ENCODE measurements at places on chromosomes 7 and 10.

GRCh38 chr7:77529279-77529678, 7.8 kb upstream of the PTPN12 start:
- DNase-seq: no peak

GRCh38 chr10:63155388-63156020, 22.4 kb downstream of the NRBF2 start:
- no peak for DNase-seq

- no peak for DNase-seq
Measured at GRCh38 chr7:50962281-50962883, 179.7 kb upstream of the GRB10 start.

DNA sequence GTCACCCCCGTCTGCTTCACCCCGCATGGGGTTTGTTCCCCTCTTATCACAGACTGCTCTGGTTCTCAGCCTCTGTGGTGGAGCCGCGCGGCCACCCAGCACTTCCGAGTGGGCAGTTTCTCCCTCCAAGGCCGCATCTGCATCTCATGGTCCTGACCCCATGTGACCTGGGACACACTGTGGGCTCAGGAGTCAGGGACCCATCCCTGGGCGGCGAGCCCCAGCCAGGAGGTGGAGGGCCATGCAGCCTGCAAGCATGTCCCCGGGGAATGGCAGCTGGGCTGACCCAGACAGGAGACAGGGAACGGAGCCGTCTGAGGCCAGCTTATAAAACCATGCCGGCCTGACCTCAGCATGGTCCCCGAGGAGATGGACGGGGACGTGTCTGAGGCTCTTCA, 25.2 kb upstream of the TTYH3 start:
- DNase-seq: no peak

- DNase-seq: no peak
Measured at GRCh38 chr10:99775850-99776249, 6.6 kb upstream of the ABCC2 start.

- no peak for DNase-seq
Measured at GRCh38 chr10:1255600-1256431, 199.6 kb downstream of the WDR37 start.

DNA sequence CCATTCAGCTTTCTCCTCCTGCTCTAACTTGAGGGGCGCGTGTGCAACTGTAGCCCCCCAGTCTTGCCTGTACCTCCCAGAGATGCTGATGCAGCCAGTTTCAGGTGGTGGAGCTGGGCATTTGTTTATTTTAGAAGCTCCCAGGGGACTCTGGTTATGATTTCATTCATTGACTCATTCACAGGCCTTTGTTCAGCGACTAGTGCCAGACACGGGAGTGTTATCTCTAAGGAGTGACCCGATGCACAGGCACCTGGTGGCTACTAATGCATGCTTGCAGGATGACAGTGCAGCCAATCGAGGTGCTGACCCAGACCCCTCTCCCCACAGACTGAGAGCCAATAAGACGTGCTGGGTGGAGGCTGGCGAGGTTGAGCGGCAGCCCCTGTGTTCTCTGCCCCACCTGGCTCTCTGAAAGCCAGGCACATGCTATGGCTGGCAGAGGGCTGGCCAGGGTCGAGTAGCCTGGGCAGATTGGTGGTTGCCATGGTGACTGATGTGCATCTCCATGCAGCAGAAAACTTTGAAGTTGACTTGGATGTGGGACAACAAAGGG, 19.7 kb upstream of the SLC18A2 start:
- no peak for DNase-seq

DNA sequence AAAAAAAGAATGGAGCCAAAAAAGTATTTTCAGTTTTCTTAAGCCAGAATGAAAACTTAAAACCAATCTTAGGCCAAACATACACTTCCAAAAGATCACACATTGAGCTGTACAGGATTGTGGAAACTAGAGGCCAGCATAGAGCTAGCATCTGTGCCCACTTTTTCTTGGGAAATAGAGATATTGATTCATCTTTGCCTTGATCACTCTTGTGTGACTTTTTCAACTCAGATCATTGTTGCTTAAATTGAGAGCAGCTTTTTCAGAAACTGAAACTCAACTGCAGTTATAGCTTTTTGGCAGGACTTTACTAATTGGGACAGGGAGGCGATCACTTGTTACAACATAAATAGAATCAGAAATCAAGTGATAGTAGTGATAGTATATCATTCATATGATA, 132.2 kb downstream of the PRKG1 start:
- DNase-seq: no peak

DNA sequence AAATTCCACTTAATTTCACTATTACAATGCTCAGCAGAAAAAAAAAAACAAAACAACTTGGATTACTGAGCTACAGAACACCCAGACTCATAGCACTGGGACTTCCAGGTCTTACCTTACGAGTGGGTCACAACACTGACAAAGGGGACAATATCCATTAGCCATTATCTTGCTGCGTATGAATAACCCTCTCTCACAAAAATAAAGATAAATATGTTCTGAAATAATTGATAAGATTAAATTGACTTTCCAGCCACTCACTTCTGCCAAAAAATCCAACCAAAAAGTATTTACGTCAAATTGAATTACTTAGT, 128.7 kb downstream of the PKD1L1 start:
- DNase-seq: no peak

DNA sequence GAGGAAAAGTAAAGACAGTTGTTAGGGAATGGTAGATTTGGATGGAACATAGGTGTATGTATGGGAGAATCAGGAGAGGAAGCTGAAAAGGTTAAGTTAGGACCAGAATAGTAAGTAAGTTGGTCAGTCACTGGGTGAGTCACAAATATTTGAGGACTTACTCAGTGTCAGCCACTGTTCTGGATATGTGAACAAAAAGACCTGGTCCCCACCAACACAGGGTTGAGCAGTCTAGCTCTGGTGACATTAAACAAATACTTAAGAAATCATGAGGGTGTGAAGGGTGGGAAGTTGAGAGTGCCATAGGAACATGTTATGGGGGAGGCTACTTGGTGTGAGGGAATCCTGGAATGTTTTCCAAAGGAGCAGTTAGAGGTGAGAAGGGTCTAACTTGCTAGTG, 246.9 kb downstream of the PTEN start:
- no peak for DNase-seq

GRCh38 chr7:28957064-28957750, 923 bp downstream of the TRIL start:
- DNase-seq: no peak

- no peak for DNase-seq
Measured at GRCh38 chr10:110002801-110003523, 4.8 kb upstream of the ADD3 start.

GRCh38 chr10:29256586-29256985, 32.3 kb upstream of the LYZL1 start:
- DNase-seq: no peak

GRCh38 chr7:105896407-105896911, 20.1 kb upstream of the ATXN7L1 start:
- DNase-seq: no peak

GRCh38 chr10:111871458-111871857, 312.1 kb downstream of the GPAM start:
- no peak for DNase-seq

- no peak for DNase-seq
Measured at GRCh38 chr10:93199191-93199751, 125.6 kb downstream of the CYP26A1 start.

GRCh38 chr7:19392246-19392645, 247.0 kb upstream of the FERD3L start:
- no peak for DNase-seq

GRCh38 chr7:84017651-84018050, 176.9 kb downstream of the SEMA3A start:
- DNase-seq: no peak

DNA sequence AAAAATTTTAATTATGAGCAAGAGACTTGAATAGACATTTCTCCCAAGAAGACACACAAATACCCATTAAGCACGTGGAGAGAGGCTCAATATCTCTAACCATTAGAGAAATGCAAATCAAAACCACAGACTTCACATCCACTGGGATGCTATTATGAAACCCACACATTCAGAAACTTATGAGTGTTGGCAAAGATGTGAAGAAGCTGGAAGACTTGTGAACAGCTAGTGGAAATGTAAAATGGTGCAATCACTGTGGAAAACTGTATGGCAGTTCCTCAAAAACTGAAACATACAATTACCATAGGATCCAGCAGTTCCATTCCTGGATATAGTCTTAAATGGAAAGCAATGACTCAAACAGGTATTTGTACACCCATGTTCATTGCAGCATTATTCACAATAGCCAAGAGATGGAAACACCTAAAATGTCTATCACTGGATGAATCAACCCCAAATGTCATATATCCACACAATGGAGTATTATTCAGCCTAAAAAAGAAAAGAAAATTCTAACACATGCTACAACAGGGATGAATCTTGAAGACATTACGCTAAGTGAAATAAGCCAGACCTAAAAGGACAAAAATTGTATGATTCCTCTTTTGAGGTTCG, 53.5 kb upstream of the FRMD4A start:
- no peak for DNase-seq

GRCh38 chr7:52712938-52713337, 322.5 kb upstream of the POM121L12 start:
- no peak for DNase-seq

GRCh38 chr7:46603780-46604179, 682.7 kb upstream of the IGFBP3 start:
- DNase-seq: no peak

- DNase-seq: no peak
Measured at GRCh38 chr10:124416733-124417132, 2.0 kb downstream of the OAT start.

GRCh38 chr10:51425431-51425830, 274.0 kb downstream of the CSTF2T start:
- DNase-seq: no peak

DNA sequence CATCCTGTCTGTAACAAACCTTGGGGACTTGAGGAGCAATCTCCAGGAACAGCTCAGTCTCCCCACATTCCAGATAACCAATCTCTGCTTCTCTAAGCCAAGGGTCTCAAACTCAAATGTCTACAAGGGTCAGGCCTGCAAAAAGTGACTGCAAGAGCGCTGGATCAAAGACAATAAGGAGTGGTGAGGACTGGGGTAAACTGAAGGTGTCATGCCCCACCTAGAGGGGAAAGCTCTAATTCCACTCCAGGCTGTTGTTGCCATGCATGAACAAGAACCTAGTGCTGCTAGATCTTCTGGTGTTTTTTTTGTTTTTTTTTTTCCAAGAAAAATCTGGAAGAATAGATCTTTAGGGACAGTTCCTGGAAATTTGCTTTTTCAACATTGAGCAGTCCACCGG, 117.9 kb upstream of the MACROH2A2 start:
- no peak for DNase-seq

- no peak for DNase-seq
Measured at GRCh38 chr7:36396150-36396549, 6.5 kb downstream of the ANLN start.

DNA sequence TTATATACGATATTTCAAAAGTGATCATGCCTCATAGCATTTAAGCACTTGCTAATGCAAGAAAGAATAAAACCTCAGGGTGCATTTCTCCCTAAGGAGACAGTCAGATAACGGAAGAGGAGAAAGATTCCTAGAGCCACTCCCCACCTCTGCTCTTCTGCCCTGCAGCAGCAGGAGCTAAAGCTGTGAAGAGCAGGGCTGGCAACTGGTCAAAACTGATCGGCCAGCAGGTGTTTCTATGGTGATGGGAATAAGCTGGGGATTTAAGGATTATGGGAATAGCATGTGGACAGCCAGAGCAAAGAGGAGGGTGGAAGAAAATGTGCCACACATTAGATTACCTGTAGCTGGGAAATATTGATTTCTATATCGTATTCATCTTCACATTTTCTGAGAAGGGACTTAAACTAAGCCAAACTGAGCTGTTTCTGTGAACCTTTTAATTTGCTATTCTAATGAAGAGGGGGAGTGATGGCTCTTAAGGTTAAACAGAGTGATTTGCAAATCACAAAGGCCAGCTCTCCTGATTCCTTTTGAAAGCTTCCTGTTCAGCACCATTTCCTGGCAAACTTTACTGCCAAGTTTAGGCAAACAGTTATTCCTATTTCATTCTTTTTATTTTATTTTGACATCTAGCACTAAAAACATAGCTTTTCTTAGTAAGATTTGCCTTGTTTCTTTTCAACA, 268.9 kb upstream of the PFKP start:
- no peak for DNase-seq

All from stimulated activated CD8-positive, alpha-beta memory T cell treated with anti-CD3 and anti-CD28 coated beads, Interleukin-2, amount 100 ng/mL, for 1 hour (primary cell).